ENCODE measurements at places on chromosomes 16 and 17.
A peak's percentile ranks its signal among the peaks of the same experiment; 100 is the strongest.

DNA sequence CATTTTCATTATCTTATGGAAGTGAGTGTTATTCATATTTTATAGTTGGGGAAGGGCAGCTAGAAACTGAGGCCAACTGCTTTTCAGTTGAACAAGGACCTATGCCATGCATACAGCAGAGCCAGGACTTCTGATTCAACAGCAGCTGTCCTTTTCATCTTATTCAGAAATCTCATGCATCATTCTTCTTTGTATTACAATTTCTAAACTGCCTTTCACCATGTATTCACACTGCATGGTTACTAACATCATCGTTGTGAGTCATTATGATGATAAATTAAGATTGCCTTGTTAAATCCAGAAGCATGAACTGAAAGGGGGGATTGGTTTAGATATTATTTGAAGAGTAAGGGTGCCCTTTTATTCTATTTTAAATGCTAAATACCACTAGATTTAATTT, 1470.1 kb upstream of the GOT2 start:
- DNase-seq = no peak

DNA sequence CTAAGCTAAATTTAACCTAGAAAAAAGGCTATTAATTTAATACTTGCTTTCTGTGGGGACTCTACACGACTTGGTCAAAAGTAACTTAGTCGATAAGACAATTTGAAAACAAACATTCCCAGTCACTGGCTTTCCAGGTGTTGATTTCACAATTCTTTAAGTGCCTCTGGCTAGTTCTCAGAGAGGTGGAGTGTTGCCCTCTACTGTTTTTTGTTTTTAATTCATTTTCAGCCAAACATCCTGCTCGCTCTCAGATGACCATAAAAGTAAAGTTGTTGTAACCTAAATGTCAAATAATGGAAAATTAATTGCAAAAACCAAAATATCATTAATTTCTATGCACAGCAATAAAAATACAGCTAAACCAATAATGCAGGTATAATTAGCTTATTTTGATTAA, 107.1 kb downstream of the MYO1D start:
- no peak for DNase-seq

DNA sequence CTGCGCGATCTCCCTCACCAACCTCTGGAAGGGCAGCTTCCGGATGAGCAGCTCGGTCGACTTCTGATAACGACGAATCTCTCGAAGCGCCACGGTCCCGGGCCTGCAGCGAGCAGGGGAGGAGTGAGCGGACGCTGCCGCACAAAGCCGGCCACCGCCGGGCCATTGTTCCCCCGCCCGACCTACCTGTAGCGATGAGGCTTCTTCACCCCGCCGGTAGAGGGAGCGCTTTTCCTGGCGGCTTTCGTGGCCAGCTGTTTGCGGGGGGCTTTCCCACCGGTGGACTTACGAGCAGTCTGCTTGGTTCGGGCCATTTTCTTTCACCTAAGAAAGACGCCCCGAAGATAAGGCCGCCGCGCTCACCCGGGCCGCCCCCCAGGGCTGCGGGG, 5.8 kb upstream of the UNK start:
- DNase-seq = peak; percentile 40

DNA sequence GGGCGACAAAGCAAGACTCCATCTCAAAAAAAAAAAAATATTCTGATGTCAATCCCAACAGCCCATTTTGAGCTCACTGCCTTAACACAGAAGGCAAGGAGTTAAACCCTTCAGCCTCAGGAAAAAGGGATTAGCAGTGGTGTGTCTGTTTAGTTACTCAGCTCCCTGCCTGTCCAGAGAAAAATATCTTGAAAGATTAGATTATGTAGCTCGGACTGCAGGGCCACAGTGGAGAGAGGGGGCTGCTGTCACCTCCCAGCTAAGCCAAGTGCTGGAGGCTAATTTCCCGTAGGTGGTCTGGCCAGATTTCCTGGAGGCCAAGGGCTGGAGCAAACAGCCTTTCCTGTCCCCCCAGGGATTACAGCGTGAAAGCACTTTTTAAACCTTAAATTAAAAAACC, 50.3 kb downstream of the C16orf95 start:
- no peak for DNase-seq

DNA sequence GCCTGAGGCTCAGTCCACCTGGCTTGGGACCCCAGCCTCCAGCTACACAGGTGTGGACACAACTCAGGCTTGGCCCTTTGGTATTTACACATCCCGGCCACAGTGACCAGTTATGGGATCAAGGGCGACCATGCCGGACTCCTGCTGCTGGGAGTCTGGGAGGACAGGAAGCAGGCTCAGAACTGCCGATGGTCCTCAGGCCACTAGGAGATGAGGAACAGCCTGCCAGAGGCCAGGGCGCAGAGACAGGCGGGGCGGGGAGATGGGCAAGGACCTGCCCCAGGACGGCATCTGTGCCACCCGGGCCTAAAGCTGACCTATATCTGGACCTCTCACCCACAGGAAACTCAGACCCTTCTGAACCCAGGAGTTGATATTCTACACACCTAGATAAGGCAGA, 12.5 kb downstream of the NXN start:
- DNase-seq = no peak

DNA sequence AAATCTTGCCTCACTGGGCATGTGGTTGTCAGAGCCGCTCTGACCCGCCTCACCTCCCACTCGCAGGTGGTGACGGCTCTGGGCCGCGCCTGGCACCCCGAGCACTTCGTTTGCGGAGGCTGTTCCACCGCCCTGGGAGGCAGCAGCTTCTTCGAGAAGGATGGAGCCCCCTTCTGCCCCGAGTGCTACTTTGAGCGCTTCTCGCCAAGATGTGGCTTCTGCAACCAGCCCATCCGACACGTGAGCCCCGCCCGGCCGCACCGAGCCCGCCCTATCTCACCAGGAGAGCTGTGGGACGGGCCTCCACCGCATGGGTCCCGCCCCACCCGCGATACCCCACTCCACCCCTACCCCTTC, 4.0 kb downstream of the TGFB1I1 start:
- no peak for DNase-seq

DNA sequence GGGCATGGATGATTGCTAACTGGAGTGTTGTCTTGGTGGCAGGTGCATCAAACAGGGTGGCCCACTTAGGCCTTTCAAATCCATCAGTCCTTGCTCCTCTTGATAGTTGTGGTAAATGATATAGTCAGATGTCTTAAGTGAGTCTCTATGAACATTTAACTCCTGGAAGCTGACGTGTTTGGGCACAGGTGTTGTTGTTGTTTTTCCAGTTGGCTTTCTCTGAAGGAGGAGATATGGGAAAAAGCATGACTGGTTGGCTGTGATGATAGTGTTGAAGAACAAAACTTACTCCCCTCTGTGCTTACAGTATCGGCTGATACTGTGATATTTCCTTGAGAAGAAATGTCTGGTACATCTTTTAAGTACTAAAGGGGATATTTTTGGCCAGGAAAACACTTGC, 18.0 kb downstream of the TNRC6A start:
- no peak for DNase-seq

DNA sequence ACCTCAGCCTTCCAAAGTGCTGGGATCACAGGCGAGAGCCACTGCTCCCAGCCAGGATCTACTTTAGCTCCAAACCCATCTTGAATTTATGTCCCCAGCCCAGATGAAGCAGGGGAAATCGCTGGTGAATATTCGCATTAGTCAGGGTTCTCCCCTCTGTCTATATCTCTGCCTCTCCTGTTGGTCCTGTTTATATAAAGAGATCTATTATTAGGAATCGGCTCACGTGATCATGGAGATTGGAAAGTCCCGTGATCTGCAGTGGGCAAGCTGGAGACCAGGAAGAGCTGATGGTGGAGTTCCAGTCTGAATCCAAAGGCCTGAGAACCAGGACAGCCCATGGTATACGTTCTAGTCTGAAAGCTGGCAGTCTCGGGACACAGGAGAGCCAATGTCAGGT, 382.8 kb downstream of the SEC14L1 start:
- DNase-seq = no peak

GRCh38 chr16:21608639-21609328, 9.4 kb downstream of the METTL9 start:
- no peak for DNase-seq

GRCh38 chr17:40815381-40815780, 7.0 kb downstream of the KRT10 start:
- DNase-seq = no peak

DNA sequence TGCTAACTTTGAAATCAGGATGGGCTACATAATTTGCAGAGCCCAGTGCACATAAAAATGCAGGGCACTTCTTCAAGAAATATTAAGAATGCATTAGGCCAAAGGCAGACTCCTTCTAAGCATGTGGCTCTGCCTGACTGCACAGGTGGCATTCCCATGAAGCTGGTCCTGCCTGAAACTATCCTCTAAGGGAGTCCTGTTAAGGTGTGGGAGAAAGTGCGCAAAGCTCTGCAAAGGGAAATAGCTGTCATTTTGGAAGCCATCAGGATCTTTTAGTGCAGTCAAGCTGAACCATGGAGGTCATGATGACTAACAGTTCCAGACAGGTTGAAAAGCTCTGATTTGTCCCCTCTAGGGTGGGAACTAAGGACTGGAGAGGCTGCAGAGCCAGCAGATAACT, 41.9 kb upstream of the CRHR1 start:
- DNase-seq = no peak

- no peak for DNase-seq
Observed at GRCh38 chr16:35194681-35195080, 1735.3 kb downstream of the TP53TG3F start.

DNA sequence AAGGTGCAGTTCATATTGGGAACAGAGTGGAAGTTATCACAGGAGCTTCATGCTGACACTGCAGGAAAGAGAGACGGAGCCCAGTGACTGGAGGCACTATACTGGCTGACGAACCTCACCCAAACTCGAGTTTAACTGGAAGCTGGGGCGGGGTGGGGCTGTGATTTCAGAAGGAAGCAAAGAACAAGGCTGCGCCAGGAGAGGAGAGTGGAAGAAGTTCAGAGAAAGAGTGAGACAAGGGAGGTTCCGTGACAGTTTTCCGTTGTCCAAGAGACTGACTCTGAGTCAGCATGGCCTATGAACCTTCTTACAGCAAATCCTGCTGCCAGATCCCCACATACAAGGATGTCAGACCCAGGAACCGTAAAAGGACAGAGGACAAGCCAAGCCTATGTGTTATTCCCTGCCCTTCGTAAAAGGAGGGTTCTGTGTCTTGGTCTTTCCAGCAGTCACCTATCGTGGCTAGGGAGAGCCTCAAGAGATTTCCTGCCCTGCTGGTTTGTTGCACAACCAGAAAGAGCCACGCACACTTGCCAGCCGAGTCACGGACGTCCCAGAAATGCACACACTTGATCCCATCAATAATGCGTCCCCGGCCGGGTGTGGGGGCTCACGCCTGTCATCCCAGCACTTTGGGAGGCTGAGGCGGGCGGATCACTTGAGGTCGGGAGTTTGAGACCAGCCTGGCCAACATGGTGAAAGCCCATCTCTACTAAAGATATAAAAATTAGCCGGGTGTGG, 5.1 kb downstream of the PITPNA start:
- no peak for DNase-seq

GRCh38 chr17:75006653-75007052, 5.8 kb upstream of the MRPL58 start:
- DNase-seq = no peak
